ENCODE measurements at places on chromosomes 5 and 9. TPM values are rescaled to one million over a fixed set of nuclear protein-coding genes. Genes with fewer than 3 reads are reported as not detected.

Gene TCOF1
- total RNA-seq = 51.0 TPM

Gene FAXDC2
- 2.3 TPM for total RNA-seq

Gene FBXW2
- total RNA-seq = 35.8 TPM

Gene ADGRV1
- not detected for total RNA-seq

Gene CDKN2B-AS1
- total RNA-seq = 1.1 TPM

Gene FAM81B
- not detected for total RNA-seq

Gene RAPGEF1
- total RNA-seq = 66.6 TPM

Measured in mammary microvascular endothelial cell (primary cell).